ENCODE measurements at places on chromosomes 5 and 9.

GRCh38 chr9:7147121-7148090 lies 389.6 kb downstream of the KDM4C start:
- DNase-seq = no peak

GRCh38 chr9:113309204-113309813 lies 6.1 kb upstream of the RNF183 start:
- peak; percentile 39 for DNase-seq

GRCh38 chr9:4725706-4726442 lies 15.1 kb downstream of the AK3 start:
- no peak for DNase-seq

DNA sequence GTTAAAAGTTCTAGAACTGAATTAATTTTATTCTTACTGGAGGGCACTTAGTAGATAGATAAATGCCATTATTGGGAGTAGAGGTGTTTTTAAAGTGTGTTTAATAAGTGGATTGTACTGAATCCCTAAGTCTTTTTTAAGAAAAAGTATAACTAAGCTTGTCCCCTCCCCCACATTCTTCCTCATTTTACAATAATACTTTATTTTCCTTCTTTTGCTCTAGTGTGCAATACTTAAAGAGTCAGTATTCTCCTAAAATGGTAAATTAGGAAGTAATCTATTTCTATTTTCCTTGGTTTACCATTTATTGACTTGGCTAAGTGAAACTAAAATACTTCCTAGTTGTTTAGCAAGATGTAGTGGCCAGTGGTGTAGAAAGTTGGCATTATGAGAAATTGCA lies 11.6 kb downstream of the UBLCP1 start:
- DNase-seq = no peak

DNA sequence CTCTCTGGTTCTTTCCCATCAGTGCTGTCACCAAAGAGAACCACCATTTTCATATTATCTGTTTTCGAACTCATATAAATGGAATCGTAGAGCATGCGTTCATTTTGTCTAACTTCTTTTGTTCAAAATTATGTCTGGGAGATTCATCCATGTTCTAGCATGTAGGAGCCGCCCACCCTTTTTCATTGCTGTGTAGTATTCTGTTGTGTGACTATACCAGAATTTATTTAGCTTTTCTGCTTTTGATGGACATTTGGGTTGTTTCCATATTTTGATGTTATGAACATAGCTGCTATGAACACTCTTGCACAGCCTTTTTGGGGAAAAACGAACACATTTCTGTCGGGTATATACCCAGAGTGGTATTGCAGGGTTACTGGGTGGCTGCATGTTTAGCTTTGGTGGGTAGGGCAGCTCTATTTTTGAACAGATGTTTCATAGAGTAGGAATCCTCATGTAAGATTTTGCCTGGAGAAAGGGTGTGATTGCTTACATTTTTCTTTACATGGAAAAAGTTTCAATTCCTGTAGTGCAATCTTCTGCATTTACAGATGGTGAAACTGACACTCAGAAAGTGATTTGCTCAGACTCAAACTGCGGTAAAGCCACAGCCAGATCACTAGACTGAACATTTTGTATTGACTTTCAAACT lies 100.2 kb upstream of the IL12B start:
- DNase-seq = peak; percentile 6

- no peak for DNase-seq
Measured at GRCh38 chr9:116350213-116350612, 196.6 kb downstream of the PAPPA start.

GRCh38 chr5:9617739-9618504 lies 12.2 kb downstream of the TAS2R1 start:
- DNase-seq = no peak

DNA sequence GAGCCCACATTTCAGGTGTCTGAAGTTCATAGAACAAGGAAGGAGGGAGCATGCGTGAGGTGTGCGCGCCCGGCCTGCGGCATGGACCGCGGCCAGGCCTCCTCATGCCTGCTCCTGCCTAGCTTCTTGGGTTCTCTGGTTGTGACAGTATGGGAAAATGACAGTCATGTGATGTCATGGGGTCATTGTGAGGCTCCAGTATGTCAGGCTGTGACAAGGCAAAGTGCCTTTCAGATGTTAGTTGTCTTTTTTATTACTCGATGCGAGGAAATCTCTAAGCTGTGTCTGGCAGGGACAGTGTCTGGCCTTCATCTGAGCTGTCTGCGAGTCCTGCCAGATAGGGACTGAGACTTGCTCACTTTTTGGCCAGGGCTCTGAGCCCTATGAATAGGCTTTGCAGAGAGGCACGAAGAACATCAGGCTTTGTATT lies 13.3 kb downstream of the UCK1 start:
- DNase-seq = no peak

GRCh38 chr9:130513078-130513477 lies 66.3 kb upstream of the FUBP3 start:
- no peak for DNase-seq

DNA sequence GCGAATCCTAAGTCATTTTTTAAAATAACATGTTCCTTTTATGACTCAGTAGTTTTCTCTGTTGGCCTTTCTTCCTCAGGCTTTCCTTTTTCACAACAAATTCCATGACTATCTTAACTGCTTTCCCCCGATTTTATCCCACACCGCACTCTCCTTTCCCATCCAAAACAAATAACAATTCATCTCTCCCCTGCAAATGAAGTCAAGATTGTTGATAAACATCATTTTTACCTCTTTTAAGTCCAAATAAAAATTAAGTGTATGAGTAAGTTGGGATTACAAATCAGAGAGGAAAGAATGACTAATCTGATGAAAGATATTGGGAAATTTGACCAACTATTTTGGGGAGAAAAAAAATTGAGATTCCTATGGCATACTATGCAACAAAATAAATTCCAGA lies 47.3 kb downstream of the SEC61B start:
- peak; percentile 93 for DNase-seq

- DNase-seq = no peak
Measured at GRCh38 chr5:13003457-13003856, 941.0 kb downstream of the DNAH5 start.

- no peak for DNase-seq
Measured at GRCh38 chr5:73587923-73588322, 22.4 kb downstream of the UTP15 start.

GRCh38 chr9:125649826-125650225 lies 57.2 kb downstream of the MAPKAP1 start:
- DNase-seq = no peak

GRCh38 chr9:87884578-87885459 lies 2.1 kb downstream of the SPATA31E1 start:
- DNase-seq = no peak

GRCh38 chr9:2307480-2307879 lies 292.3 kb downstream of the SMARCA2 start:
- peak; percentile 32 for DNase-seq

DNA sequence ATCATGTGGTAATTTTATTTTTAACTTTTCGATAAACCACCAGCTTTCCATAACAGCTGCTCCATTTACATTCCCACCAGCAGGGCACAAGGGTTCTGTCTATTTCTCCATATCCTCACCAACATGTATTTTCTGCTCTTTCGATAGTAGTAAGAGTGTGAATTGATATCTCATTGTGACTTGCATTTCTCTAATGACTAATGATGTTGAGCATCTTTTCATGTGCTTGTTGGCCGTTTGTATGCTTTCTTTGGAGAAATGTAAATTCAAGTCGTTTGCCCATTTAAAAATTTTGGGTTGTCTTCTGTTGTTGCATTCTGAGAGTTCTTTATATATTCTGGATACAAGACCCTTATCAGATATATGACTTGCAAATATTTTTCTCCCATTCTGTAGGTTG lies 45.9 kb downstream of the PSD2 start:
- DNase-seq = no peak

DNA sequence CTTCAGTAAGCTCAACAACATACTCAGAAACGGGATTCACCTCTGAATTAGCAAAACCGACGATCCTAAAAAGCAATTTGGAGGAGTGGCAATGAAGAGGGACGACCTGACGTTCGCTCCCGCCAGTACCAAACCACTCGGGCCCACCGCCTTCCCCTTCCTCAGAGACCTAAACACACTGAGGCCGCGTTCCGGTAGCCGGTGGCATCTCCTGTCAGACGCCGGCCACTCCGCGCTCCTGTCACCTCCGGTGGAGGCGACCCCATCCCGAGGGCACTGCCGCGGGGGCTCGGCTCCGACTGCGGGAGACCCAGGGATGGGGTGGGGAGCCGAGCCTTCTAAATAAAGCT lies 617 bp downstream of the PPP6C start:
- DNase-seq = no peak

GRCh38 chr5:9692576-9692975 lies 62.4 kb upstream of the TAS2R1 start:
- no peak for DNase-seq

- no peak for DNase-seq
Measured at GRCh38 chr5:75992753-75993152, 90.4 kb upstream of the SV2C start.

GRCh38 chr9:129759804-129760502 lies 7.1 kb upstream of the PTGES start:
- no peak for DNase-seq

GRCh38 chr5:56463944-56464571 lies 230.9 kb upstream of the ANKRD55 start:
- no peak for DNase-seq

GRCh38 chr5:95770830-95771708 lies 39.9 kb downstream of the RHOBTB3 start:
- no peak for DNase-seq

All from fibroblast of gingiva (primary cell).